ENCODE measurements at places on chromosomes 1 and 21.

- DNase-seq, result no peak
These were observed 210.2 kb upstream of the DMRTA2 start for GRCh38 chr1:50633465-50633864.

DNA sequence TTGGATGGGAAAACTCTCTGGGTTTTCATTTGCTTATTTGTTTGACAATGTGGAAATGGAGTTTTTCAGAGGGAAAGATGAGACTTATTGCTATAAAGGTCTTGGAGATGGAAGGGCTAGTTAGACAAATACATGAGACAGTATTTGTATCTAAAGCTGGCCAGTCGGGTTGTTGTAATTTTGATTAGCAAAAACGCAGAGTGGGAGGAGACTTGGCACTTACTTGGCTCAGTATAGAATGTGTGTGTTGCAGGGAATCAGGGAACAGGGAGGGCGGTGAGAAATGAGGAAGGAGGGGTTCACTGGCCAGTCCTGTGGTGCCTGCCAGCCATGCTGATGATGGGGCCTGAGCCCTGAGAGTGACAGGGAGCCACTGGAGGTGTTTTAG lies 6.0 kb upstream of the FOXE3 start:
- no peak for DNase-seq

DNA sequence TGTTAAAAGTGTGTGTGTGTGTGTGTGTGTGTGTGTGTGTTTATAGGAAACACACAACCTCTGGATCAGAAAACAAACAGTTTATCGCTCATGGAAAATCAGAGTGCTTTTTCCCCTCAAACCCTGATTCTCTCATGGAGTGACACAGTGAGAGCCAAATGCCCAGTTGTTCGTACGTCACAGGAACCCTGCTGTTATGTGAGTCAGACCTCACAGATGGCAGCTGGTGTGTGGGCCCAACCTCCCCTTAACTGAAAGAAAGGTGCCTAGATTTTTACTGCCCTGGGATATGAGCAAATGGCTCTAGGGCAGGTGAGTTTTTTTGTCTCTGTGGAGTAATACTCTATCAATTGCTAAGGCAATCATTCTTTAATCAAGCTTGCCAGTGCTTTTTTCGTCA lies 1788.1 kb downstream of the BRINP3 start:
- DNase-seq, result no peak

DNA sequence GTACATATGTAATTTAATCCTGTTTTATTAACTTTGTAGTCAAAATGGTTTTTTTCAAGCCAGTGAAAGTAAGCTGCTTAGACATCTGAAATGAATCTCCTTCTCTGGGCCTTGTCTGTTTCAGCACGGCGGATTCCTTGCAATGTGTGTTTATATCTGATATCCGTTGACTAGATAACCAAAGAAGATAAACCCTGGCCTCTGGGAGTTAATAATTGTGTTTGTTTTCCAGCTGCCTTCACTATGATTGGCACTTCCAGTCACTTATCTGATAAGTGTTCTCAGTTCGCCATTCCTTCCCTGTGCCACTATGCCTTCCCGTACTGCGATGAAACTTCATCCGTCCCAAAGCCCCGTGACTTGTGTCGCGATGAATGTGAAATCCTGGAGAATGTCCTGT lies 63.5 kb upstream of the UBE2U start:
- DNase-seq, result no peak

DNA sequence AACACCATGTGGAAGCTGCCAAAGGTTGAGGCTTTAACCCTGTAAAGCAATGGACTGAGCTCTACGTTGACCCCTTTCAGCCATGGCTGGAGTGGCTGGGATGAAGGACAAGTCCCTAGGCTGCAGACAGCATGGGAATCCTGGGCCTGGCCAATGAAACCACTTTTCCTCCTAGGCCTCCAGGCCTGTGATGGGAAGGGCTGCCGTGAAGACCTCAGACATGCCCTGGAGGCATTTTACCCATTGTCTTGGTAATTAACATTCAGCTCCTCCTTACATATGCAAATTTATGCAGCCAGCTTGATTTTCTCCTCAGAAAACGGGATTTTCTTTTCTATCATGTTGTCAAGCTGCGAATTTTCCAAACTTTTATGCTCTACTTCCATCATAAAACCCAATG lies 214.5 kb downstream of the RGS7 start:
- DNase-seq, result no peak

DNA sequence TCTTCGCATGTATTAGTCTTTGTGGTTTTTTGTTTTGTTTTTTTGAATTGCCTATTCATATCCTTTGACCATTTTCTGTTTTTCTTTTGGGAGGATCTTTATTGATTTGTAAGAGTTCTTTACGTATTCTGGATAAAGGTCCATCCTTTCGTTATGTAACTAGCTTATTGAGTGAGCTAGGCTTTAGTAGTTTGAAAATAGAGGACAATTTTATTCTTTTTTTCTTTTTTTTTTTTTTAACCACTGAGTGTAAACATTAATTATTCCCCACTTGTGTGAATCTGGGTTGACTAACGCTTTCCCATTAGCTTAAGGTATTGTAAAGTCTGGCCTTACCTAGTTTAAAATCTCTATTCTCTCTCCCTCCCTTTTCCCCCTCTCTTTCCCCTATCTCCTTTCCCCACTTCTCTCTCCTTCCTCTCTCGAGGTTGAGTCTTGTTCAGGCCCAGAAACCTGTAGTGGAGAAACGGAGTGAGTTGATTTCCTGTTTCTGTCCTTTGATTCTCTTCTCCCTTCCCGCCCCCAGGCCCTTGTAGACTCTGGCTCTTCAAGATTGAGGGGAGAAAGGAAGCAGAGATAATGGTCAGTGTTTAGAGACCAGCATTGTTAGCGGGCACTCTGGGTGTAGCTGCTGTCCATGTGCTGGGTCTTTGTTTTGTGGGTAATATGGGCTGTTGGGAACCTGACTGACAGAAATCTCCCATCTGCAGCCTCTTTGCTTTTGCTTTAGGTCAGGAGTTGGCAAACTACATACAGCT lies 1.5 kb downstream of the MORC3 start:
- peak; percentile 62 for DNase-seq

GRCh38 chr1:160971618-160972056 lies 17.0 kb upstream of the ITLN2 start:
- no peak for DNase-seq

GRCh38 chr1:24142546-24143534 lies at the start of gene IL22RA1:
Gene IL22RA1 (minus strand): TSS chr1:24143140. CDS start chr1:24143082, 58 bp downstream.
- no peak for DNase-seq

DNA sequence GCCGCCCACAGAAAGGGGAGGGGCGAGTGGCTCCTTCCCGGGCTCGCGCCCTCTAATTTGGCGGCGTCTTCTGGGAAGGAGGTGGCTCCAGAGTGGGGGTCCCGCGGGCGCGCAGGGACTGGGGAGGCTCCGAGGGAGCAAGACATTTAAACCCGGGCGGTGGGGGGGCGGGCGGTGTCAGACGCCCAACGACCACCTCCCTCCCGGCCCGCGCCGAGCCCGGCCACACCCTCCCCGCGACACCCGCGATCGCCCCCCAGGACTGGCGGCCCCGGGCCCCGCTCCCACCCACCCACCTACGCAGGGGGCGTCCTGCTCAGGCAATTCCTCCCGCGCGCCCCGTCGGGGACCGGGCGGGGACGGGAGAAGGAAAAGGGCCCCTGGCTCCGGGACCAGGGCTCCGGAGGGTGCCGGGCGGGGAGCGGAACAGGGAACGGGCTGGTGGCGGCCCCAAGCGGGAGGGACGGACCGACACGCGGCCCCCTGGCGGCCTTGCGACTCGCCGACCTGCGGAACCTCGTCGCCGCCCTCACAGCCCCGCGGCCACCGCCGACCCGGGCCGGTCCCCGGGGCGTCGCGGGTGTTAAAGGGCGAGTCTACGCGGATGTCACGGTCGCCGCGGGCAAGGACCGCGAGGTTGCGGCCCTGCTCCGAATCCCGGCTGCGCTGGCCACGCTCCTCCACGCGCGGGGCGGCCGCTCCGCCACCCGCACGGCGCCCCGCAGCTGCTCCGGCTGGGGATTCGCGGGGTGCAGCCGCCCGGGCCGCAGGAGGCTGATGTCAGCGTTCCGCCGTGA lies 94.0 kb upstream of the FMN2 start:
- DNase-seq, result no peak

DNA sequence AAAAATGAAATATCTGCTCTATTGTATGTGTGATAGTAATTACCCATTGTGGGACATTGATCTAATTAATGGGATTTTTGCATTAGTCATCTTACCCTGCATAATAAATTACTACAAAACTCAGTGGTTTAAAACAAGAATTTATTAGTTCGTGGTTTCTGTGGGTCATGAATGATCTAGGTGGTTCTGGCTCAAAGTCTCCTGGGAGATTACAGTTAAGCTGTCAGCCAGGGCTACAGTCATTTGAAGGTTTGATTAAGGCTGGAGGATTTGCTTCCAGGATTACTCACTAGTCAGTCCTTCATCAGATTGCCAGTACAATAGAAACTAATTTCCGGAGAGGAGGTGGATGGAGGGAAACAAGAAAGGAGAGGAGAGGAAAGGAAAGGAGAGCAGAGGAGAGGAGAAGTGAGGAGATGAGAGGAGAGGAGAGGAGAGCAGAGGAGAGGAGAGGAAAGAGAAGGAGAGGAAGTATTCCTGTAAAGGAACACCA lies 60.4 kb upstream of the TNFSF4 start:
- no peak for DNase-seq

GRCh38 chr1:11013160-11013531 lies 692 bp downstream of the TARDBP start:
- DNase-seq, result no peak

- DNase-seq, result no peak
These were observed 153.9 kb downstream of the ETS2 start for GRCh38 chr21:38959692-38960061.

- no peak for DNase-seq
These were observed 29.8 kb upstream of the NCAM2 start for GRCh38 chr21:20968391-20968790.

- peak; percentile 95 for DNase-seq
These were observed 3.6 kb upstream of the SPSB1 start for GRCh38 chr1:9289090-9289534.

DNA sequence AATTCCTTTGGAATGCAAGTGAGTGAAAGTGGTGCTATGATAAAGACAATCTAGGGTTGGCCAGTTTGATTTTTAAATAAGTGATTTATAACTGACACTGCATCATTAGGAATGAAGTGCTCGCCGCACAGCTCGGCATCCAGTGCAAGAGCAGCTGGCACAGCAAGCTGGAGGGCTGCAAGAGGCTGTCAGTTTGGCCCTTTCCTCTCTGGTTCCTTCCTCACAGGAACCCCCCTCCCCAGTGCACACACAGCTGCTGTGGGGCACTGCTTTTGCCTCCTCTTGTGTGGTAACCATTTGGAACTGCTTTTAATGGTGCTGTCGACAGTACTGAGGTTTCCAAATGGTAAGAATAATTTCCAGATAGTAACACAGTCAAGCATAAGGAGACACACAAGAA lies 10.4 kb upstream of the BCAR3 start:
- no peak for DNase-seq

DNA sequence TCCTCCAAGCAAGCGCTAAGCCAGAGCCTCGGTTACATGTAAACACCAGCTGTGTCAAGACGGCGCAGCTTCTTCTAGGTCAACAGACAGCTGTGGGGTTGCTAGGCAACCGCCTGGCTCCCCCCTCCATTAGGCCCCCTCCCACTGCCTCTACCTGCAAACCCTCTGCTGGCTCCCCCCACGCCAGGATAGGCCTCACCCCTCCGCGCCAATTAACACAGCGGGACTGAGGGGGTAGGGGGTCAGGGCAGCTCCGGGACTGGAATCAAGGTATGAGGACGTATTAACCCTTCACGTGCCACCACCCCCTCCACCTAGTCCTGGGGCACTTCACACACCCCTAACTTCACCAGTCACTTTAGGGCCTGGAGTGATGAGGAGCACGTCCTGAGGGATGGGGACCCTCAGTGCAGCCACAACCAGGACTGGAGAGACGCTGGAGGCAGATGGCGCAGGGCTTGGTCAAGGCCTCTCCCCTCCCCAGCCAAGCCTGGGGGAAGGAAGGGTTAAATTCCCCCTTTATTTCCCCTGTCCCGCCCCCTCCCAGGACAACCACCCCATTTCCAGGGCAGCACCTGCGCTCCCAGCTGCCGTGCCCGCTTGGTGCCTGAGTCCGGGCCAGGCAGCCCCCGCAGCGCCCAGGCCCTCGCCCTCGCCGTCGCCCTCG lies 37.4 kb upstream of the WASF2 start:
- DNase-seq, result no peak

GRCh38 chr1:155326631-155327037 lies 5.9 kb downstream of the RUSC1 start:
- no peak for DNase-seq

- DNase-seq, result peak; percentile 32
These were observed 39.9 kb upstream of the SLC19A1 start for GRCh38 chr21:45582128-45582527.

GRCh38 chr1:11767922-11768704 lies 6.1 kb downstream of the C1orf167 start:
- no peak for DNase-seq

- DNase-seq, result no peak
These were observed 39.8 kb upstream of the C1orf105 start for GRCh38 chr1:172380441-172381244.

DNA sequence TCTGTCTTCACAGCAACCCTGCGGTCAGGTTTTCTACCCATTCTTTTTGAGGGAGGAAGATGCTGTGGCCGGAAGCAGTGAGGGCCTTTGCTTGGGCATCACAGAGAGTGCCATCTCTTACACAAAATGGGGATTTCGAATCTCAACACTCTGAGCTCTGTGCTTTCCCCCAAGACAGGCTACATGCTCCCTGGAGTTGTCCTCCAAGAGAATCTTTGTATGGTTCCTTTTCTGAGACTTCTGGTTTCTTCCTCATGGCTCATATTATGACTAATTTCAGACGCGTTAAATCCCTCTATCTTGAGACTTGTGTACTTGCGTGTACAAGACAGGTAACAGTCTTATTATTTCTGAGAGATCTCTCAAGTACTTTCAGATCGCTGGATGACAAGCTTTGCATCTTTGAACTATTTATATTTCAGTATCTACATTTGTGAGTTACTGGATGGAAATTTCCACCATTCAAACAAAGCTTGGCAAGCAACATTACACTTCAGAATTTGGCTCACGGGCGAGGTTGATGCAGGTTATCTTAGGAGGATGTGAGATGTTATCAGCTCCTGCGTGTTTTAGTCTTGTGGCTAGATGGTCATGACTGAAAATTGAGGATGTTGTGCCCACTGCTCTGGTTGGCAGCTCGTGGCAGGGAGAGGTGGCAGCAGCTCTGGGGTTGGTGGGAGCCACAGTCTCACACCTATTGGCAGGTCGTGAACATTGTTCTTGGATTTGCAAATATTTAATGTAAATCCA lies 19.4 kb downstream of the ABCG1 start:
- peak; percentile 69 for DNase-seq

GRCh38 chr21:41582298-41582840 lies 74.4 kb upstream of the TMPRSS2 start:
- peak; percentile 32 for DNase-seq

DNA sequence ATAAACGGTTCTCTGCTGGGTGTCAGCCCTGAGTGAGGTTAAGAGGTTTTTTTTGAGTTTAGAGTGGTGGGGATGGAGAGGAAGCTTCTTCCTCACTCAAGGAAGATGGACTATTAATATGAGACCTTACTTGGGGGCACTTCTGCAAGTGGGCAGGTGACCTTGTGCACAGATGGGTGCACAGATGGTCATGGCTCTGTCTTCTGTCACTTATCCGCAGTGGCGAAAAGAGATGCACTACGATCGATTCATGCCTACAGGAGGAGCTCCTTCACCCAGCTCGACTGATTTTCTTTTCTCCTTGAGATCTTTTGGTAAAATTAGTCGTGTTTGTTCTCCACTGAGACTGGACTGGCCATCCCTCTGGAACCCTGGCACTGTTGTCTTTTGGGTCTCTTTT lies 22.9 kb upstream of the CYYR1 start:
- DNase-seq, result no peak

Data from activated CD8-positive, alpha-beta memory T cell treated with anti-CD3 and anti-CD28 coated beads for 24 hours (primary cell).